ENCODE measurements at places on chromosomes 5 and 9.

GRCh38 chr9:20664501-20664900 is 19.6 kb upstream of the FOCAD start:
- no peak for DNase-seq

GRCh38 chr9:110821064-110821463 is 152.5 kb downstream of the MUSK start:
- DNase-seq: no peak

- DNase-seq: peak; percentile 37
These were observed 26.3 kb downstream of the SPZ1 start for GRCh38 chr5:80346055-80346454.

GRCh38 chr5:916441-917293 is 24.0 kb downstream of the TRIP13 start:
- no peak for DNase-seq

GRCh38 chr5:110727025-110727314 is 499 bp upstream of the TMEM232 start:
- no peak for DNase-seq

DNA sequence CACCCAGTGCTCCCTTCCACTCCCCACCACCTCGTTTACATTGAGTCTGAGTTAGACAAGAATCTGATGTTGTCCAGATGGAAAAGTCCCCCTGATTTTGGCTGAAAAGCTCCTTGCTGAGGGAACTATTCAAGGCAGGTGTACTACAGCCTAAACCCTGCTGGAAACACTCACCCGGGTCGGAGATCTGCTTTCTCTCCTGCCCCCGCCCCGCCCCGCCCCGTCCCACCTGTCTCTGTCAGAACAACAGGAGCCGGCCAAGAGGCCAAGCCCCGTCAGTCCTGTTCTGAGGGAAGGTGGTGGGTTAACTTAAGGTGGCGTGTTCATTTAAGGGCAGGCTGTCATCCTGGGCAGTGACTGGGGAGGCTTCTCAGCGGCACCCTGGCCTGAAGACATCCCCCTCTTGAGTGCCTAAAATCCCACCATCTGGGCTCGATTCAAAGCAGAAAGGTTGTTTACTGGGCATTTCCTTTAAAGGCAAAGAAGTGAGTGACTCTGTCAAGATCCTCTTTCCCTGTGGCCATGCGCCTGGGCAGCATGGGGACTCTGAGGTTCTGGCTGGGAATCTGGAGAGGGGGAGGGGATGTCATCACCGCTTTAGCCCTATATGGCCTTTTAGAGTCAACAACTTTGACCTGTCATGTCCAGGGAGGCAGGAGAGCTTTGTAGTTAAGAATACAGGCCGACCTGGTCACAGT is 71.1 kb upstream of the NEURL1B start:
- peak; percentile 35 for DNase-seq

DNA sequence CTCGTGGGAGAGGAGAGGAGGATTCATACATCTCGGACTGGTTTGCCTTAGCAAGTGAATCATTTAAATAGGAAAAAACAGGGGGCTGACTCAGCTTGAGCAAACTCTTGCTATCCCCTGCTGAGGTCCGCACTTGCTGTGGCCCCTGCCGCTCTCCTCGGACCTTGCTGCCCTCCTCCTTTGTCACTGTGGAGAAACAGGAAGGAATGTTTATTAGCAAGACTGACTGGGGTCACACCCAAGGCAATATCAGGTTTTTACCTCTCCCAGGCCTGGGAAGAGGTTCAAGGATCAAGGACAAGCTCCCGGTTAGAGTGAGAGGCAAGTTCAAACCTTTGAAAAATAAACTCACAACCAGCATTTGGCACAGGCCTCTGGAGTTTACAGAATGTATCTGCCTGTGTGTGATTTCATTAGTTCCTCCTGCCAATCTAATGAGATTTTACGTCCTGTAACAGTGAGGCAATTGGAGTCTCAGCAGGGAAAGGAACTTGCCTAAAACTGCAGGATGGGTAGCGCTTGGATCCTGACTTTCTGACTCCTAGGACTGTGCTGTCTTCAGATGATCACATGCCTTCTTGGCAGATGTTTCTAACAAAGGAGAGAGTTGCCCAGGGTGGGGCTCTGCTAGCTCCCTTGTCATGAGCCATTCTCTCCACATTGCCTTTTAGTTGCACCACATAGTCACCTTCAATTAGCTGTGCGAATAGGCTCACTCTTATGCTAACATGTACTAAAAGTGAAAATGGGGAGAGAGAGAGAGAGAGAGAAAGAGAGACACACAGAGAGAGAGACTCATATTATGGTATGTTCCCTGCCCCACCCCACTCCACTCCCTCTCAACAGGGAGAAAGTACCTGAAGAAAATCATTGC is 108.6 kb upstream of the CDKN2B start:
- peak; percentile 32 for DNase-seq

DNA sequence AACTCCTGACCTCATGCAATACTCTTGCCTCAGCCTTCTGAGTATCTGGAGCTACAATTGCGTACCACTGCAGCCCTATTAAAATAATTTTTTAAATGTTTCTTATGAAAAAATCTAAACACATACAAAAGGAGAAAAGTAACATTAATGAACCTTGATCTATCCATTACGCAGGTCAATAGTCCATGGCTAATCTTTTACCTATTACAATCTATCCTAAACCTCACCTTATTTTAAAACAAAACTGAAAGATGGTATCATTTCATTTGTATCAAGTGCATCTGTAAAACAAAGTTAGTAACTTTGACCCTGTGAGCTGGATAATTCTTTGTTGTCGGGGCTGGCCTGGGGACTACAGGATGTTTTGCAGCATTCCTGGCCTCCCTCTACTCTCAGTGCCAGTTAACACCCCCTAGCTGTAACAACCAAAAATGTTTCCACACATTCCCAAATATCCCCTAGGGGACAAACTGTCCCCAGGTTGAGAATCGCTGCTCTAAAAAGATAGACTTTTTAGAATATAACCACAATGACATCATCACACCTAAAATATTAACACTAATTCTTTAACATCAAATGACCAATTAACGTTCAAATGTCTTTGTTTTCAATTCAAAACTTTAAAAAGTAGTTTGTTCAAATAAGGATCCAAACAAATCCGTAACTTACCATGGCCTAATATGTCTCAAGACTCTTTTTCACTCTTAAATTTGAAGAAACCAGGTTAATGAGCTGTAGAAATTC is 54.8 kb downstream of the RNF38 start:
- DNase-seq: no peak

DNA sequence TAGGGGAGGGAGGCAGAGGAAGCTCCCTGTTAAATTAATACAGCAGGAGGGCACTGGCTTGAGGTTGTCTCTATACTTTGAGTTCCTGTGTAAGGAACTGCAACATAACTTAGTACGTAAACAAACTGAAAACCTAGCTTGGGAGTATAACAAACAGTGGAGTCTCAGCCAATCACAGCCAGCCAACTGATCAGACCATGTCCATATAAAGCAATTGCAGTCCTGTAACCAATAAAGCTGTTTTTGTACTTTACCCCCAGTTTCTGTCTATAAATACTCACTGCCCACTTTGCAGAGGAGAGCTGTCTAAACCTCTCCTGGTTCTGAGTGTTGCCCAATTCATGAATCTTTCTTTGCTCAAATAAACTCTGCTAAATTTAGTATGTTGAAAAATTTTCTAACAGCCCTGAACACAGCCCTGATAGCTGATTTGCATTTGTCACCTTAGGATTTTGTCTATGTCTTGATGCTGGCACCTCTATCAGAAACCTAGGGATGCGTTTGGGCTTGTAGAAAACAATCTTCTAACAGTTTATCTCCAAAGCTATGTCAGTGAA is 39.9 kb downstream of the GDNF start:
- no peak for DNase-seq

DNA sequence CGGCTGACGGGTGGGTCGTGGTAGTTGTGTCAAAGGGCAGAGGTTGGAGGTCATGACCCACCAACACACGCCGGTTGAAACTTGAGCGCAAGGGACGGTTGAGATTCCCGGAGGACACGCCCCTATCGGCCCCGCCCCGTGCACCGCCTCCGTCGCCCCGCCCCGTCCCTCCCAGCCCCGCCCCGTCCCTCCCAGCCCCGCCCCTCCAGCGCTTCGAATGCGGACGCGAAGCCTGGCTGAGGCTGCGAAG is 226 bp upstream of the RANBP17 start:
- no peak for DNase-seq

- DNase-seq: no peak
These were observed 76.0 kb downstream of the ATPSCKMT start for GRCh38 chr5:10173716-10174115.

- DNase-seq: peak; percentile 8
These were observed 80.7 kb downstream of the LMX1B start for GRCh38 chr9:126694206-126695081.

- no peak for DNase-seq
These were observed 22.9 kb upstream of the TEX10 start for GRCh38 chr9:100375658-100376057.

- no peak for DNase-seq
These were observed 81.9 kb downstream of the ISL1 start for GRCh38 chr5:51465165-51465564.

DNA sequence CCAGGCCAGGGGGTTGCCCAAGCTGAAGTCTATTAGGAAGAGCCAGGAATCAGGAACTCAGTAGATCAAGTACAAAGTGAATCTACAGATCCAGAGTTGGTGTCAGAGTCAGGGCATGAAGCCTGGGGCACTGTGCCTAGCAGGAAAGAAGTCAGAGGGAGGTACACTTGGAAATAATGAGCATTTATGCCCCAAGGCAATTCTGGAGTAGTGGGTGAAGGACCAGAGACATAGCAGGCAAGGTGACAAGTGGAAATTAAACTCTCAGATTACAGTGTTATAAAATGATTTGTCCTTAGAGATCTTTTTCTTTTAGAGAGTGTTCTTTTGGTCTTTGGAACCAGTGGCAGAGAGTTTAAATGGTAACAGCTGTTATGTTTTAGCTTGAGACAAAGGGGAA is 138.0 kb downstream of the ADAMTSL1 start:
- no peak for DNase-seq

- no peak for DNase-seq
These were observed 55.9 kb downstream of the IRF1 start for GRCh38 chr5:132434416-132435286.

DNA sequence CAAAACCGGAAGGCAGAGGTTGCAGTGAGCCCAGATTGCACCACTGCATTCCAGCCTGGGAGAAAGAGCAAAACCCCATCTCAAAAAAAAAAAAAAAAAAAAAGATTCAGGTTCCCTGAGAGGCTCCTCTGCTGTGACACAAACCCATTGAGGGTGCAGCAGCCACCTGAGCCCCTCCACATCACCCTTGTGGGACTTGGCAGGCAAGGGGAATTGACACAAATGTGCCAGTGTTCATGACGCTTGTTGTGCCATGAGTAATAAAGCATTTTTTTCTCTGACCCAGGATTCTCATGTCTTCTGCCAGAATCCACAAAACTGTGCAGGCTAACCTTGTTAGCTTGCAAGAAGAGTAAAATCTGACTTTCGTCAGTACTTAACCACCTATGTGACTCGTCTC is 149.6 kb downstream of the TTC39B start:
- no peak for DNase-seq

- DNase-seq: no peak
These were observed 156.4 kb upstream of the ELL2 start for GRCh38 chr5:96117771-96118651.

DNA sequence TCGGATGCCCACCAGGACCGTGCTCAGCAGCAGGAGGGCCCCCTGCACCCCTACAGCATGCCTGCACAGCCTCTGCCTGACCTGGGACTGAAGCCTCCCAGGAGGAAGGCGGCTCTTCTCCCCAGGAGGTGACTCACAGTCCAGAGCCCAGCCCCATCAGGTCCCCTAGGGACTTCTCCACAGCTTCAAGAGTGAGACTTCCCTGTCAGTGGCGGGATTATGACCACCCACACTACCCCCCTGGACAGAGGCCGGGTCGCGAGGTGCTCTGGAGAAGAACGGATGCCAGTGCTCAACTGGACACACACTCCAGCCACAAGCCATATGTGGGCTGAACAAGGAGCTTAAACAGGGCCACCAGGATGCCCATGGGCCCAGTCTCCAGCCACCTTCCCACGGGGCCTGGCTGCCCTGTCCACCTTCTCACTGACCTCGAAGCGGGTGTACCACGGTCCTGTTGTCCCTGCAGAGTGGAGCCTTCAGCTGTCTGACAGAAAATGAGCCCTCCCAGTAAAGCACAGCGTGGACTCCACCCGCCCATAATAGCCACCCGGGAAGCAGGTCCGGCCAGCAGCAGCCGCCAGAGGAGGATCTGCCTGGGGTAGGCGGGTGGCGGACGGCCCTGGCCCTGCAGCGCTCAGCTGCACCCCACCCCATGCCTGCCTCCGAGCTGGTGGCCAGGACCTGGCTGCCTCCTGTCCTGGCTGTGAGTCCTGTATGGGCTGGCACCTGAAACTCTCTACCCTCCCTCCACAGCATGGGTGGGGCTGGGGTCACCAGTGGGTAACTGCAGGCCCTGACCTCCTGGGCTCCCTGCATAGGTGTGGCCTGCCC is 54.7 kb downstream of the SEMA4D start:
- no peak for DNase-seq

DNA sequence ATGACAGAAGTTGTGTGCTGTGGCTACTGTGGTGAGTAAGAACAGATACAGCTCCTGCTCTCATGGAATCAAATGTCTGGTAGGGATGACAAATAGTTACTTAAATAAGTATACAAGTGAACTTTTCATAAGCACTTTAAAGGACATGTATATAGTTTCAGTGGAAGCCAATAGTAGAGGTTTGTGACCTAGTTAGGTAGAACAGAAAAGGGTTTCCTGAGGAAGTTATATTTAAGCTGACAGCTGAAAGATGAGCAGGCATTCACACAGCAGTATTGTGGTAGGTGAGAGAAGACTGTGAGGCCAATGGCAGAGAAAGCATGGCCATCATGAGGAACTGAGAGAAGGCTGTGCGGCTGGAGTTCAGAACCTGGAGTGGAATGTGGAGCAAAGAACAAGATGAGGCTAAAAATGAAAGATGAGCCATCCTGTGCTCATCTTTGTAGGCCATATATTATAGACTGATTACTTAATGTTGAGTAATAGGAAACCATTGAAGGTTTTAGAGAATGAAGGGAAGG is 15.4 kb downstream of the FAM174A start:
- no peak for DNase-seq

DNA sequence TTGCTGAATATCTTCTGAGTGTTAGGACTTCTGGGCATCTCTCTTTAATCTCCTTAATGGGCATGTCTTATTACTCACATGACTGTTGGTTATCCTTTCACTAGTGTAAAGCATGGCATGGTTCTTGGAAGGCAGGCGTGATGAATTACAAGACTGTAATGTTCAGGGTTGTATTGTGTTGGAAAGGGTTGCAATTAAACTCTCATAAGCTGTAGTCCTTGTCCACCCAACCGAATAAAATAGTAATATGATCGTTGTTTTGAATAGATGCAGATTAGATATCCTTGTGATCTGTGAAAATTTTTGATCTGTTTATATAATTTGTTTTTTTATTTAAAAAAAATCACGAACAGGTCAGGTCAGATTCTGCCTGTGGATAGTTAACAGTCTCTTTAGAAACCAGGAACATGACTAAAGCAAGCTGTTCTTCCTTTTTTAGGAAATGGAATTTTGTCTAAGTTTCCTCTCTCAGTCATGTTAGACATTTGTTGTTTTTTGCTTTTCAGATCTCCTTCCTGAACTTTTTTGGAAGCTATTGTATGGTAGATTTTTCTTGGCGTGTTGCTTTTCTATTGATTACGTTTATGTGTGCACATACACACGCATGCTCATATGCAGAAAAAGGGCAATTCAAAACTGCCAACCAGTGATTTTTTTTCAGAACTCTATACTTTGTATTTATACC is 121.8 kb downstream of the ARHGEF28 start:
- DNase-seq: no peak
